ENCODE measurements at places on chromosomes 16 and 17.
A peak's percentile ranks its signal among the peaks of the same experiment; 100 is the strongest.

DNA sequence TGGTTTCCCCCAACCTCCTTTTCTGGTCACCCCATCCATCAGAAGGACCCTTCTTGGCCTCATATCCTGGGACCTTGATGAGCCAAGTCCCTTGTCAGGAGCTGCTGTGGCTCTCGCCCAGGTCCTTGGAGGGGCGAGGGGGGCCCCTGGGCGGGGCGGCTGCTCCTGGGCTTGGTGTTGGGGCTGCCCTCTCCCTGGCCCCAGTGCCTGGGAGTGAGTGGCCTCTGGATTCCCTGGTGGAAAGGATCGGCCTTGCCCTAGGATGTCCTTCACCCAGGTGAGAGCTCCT is 6.2 kb upstream of the NOTUM start:
- no peak for DNase-seq

DNA sequence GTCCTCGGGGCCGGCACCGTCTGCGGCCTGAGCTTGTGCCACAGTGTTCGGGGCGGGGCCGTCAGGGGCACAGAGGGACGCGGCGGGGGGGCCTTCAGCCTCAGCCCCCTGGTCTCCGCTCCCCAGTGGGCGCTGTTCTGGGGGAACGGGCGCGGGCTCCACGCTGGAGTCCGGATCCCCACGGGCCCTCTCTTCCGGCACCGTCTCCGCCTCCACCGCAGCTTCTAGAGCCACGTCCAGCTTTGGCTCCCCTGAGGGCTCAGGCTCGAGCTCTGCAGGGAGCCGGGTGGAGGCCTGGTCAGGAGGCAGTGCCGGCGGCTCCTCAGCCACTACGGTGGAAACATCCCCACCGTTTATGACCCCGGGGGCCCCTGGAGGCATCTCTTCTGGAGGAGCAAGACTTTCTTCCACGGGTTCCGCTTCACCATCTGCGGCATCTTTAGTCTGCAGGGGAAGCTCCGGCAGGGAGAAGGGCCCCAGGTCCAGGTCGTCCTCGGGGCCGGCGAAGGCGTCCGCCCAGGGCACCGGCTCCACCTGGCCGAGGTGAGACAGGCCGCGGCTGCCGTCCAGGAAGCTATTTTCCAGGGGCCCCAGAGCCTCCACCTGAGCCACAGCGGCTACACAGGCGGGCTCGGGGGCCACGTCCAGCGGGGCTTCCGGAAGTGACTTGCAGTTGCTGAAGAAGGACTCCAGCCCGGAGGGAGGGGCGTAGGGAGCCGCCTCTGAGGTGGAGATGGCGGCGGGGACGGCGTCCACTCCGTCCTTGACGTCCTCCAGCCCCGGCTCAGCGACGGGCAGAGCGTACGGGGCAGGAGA is 62.4 kb downstream of the ZNF778 start:
- no peak for DNase-seq

- DNase-seq, result no peak
Observed at GRCh38 chr17:55582897-55583296, 71.6 kb upstream of the SMIM36 start.

DNA sequence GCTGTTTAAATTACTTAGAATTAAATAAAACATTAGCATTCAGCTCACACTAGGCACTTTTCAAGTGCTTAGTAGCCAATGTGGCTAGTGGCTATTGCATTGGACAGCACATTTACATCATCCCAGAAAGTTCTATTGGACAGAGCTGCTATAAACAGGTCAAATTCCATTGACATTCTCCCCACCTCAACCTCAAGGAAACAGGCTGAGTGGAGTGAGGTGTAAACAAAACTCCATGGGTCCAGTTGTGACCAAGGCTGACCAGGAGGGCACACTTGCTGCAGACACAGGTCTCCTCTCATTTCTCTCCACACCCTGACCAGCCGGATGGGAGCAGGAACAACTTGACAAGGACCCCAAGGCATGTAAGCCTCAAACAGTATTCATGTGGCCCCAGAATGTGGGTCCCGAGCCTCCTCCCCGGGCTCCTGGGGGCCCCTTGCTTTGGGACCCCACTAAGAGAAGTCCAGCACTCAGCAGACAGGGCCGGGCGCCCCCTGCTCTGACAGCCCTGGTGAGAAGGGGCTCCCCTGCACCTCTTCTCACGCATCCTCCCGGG is 488 bp downstream of the C17orf113 start:
- DNase-seq, result no peak

- no peak for DNase-seq
Observed at GRCh38 chr17:19996086-19996485, 13.1 kb upstream of the SPECC1 start.

DNA sequence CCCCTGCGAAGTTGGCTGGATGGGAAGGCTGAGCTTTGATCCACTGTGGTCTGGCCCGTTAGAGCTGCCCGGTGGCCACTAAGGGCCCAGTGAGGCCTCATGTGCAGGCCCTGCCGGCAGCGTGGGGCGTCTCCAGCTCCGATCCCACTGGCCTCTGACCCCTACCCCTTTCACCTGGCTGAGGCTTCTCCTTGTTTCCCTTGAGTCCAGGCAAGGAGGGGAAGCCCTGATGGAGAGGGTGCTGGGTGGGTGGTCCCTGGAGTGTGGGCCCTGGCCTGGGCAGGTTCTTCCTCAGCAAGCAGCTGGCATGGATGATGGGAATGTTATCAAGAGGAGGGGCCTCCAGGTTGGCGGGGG is 356.8 kb downstream of the SEC14L1 start:
- DNase-seq, result no peak

DNA sequence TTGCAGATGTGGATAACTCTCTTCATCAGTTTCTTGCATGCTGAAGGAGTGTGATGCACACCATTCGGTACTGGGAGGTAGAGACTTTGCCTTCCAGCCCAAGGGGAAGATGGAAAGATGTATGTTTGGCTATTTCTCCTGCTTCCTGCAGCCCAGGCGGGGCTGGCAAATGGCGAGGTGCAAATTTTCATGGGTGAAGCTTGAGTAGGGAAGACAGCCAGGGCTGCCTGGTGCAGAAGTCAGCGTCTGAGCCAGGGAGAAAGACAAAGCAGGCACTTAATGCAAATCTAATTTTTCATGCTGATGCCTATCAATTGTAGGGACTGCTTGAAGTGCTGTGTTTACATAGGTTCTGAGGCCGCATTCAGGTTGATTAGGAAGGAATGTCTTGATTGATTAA is 384.7 kb upstream of the EEF2KMT start:
- DNase-seq, result no peak

DNA sequence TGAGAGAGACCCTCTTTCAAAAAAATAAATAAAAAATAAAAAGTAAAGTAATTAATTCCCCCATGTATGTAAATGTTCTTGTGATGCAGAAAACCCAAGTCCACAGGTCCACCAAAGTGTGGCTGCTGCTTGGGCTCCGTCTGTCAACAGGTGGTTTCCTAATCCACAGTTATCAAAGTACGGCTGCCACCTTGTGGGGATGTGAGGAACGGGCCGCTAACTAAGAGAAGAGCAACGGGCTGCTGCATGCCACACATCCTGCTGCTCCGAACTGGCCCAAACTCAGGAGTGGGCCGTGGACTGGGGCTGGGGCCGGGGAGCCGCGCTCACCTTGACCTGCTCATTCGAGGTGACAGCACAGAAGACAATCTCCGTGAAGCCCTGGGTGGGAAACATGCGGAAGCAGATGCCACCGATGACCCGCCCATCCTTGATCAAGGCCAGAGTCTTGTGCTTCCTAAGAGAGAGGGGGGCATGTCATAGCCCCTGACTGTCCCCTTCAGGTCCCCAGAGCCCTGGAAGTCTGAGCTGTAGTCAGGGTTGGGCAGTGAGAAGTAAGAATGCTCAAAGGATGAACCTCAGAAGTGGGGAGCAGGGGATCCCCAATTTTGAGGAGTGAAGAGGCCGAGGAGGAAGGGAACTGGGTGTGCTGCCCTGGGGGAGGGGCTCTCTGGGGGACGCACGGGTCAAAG is 4.3 kb downstream of the KAT2A start:
- DNase-seq, result peak; percentile 84

GRCh38 chr17:49880291-49881053 is 32.6 kb upstream of the TAC4 start:
- DNase-seq, result peak; percentile 65

GRCh38 chr17:59892251-59892923 is 356 bp downstream of the TUBD1 start:
- DNase-seq, result no peak

DNA sequence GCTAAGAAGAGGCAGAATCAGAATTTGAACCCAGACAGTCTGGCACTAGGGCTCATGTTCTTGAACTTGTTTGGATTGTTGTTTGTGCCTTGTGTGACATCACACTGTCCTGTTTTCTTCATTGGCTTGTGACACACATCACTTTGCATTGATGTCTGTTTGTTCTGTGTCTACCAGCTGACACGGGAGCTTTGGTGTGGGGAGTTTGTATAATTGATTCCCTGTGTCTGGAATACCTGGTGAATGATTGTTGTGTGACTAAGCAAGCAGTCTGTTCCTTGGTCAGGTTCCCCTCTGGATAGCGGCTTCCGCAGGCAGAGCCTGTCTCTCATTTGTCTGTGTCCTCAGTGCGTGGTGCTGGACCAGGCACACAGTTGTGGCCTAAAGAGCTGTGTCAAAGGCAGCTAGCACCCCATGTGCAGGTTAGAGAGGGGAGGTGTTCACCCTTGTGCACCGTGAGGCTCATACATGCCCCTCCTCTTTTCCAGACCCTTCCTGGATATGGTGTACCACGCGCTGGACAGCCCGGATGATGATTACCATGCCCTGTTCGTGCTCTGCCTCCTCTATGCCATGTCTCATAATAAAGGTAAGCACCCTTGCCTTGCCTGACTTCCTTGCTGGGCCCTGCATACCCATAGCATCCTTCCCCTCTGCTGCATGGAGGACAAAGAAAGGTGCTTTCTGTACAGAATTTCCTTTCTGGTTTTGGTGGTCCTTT is 80.1 kb downstream of the CLEC16A start:
- no peak for DNase-seq

GRCh38 chr16:50161950-50162349 is 8.8 kb downstream of the TENT4B start:
- DNase-seq, result no peak

DNA sequence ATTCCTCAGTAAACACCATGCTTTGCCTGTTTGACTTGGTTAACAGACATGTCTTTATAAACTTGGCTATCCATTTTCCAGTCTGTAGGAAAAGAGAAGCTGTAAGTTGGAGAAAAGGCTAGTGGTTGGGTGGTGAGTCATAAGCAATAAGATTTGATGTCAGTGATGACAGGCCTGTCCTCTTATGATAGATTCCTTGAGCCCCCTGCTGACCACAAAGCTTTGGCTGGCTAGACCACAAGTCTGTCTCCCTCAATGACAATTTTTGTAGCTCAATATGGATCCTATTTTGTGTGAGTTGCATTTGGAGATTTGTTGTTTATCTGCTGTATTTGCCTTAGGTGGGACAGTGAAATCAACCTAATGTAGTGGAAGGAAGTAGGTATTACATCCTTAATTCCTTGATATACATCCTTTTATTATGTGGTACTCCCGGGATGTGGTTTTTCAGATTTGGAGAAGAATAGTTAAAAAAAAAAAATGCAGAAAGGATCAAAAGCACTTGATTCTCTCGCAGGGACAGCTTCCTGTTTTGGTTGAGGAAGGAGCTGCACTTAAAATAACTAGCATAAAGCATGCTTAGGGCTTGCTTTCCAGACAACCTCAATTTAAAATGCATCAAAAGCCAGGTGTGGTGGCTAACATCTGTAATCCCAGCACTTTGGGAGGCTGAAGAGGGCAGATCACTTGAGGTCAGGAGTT is 67.4 kb downstream of the SIAH1 start:
- DNase-seq, result peak; percentile 34

GRCh38 chr17:7403043-7403726 is 712 bp downstream of the TMEM256 start:
- no peak for DNase-seq

DNA sequence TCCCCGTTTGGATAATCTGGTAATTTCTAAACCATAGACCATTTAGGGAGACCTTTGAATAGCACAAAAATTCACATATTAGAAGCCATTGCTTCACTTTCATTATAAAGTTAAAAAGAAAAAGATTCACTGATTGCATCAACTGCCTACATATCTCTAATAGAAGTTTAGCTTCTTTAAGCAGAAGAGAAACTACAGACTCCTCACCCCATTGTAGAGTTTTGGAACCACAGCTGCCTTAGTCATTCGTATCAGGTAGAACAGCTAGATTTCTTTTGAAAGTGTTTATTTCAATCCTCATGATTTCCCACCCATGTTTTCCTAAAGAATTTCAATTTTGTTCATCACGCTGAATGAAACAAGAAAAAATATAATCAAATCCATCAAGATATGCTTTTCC is 144.8 kb downstream of the CDH8 start:
- DNase-seq, result no peak

DNA sequence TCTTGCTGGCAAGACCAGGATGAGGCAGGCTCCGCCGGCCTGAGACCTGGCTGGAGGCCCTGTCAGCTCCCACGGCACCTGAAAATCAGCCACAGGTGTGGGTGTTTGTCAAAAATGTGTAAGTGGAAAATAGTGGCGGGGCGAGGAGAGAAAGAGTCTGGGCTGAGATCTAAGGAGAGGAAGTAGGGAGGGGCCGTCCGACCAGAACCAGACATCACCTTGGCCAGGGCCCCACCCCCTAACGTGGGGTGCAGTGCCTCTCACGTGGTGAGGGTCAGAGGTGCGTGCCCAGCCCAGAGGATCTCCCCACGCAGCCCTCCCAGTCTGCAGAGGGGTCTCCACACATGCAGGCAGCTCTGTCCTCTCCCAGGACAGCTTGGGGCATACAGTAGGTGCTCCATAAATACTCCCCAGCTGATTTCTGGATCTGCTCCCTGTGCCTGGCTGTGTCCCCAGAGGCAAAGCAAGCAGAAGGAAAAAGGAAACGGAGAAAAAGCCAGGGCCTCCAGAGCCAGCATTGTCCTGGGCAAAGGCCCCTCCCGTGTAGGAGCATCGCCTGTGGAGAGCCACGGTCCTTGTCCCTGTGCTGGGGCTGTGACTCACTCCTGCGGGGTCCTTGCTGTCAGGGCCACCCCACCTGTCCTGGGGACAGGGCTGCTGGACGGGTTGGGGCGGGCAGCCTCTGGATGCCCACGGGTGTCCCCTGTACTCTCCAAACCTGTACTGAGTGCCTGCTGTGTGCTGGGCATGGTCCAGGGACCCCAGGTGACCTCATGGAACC is 16.7 kb downstream of the ZFPM1 start:
- DNase-seq, result no peak

DNA sequence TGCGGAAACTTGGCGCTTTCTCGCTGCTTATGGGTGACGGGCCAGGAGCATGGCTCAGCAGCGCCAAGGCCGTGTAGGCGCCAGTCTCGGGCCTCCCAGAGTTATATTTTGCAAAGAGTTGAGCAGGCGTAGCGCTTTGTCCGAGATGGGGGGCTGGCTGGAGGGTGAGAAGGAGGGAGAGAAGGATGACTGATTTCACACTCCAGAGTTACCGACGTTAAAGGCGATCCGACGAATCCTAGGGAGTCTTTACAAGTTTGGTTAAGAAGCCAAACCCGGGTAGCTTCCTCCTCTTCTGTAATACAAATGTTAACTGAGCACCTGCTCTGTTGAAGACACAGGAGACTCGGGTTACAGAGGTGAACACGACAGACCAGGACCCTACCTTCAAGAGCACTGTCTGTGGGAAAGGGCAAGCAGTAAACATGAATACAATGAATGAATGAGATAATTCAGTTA is 782 bp downstream of the POLR2A start:
- DNase-seq, result no peak

All from activated CD4-positive, alpha-beta T cell treated with anti-CD3 and anti-CD28 coated beads, Interleukin-2, Interleukin-4, amounts not matched to agents 100 ng/mL and 50 ng/mL, durations not matched to agents 16 hours and 8 hours (primary cell).